CD4-positive, CD25-positive, alpha-beta regulatory T cell (primary cell): ENCODE measurements at places on chromosomes 16 and 17. TPM values are rescaled to one million over a fixed set of nuclear protein-coding genes. Genes with fewer than 3 reads are reported as not detected.

DNA sequence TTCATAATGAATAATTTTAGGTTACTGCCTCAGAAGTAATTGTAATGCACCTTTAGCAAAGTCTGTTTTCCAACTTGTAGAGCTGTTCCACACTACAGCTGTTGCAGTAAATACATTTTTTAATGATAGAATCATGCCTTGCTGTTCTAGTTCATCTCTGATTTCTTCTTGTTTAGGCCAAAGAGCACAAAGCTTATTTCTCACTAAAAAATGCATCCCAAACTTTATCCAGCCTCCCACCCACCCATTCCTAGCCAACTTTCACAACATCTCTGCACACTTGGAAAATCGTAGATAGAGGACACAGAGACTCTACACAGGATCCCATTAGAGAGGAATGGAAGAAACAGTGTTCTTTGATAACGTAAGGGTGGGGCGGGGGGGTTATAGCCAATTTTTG is 252.2 kb upstream of the DYNLRB2 start:
- H3K27ac ChIP-seq, result no peak overlapping the region
- no peaks in the 10 kb centered on the region for H3K36me3 ChIP-seq

- no peaks in the 10 kb centered on the region for H3K4me1 ChIP-seq
- DNase-seq, result no peak
- H3K36me3 ChIP-seq, result no peaks in the 10 kb centered on the region
- no peaks in the 10 kb centered on the region for H3K27me3 ChIP-seq
- no peak overlapping the region for H3K4me3 ChIP-seq
Observed at GRCh38 chr16:51056331-51056730, 94.7 kb downstream of the SALL1 start.

DNA sequence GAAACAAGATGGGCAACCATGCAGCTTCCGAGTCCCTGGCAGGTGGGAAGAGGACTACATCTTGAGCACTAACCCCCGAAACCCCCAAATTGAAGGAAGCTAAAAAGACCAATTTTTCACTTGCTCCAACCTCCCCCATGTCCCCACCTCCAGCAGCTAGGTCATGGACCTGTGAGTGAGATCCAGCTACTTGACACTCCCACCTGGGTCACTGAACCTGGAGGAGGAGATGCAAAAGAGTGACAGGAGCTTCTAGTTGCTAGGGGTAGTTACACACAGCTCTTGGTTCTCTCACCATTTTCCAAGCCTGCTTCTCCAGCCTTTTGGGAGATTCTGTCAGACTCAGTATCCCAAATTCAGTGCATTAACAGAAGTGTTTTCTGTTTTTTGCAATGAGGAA is 11.2 kb downstream of the PDZD9 start:
- no peak overlapping the region for H3K27ac ChIP-seq
- H3K27me3 ChIP-seq, result no peaks in the 10 kb centered on the region
- H3K4me1 ChIP-seq, result peaks cover 29% of the 10 kb centered on the region
- no peak for DNase-seq
- peaks cover 3% of the 10 kb centered on the region for H3K36me3 ChIP-seq
- no peak overlapping the region for H3K4me3 ChIP-seq

DNA sequence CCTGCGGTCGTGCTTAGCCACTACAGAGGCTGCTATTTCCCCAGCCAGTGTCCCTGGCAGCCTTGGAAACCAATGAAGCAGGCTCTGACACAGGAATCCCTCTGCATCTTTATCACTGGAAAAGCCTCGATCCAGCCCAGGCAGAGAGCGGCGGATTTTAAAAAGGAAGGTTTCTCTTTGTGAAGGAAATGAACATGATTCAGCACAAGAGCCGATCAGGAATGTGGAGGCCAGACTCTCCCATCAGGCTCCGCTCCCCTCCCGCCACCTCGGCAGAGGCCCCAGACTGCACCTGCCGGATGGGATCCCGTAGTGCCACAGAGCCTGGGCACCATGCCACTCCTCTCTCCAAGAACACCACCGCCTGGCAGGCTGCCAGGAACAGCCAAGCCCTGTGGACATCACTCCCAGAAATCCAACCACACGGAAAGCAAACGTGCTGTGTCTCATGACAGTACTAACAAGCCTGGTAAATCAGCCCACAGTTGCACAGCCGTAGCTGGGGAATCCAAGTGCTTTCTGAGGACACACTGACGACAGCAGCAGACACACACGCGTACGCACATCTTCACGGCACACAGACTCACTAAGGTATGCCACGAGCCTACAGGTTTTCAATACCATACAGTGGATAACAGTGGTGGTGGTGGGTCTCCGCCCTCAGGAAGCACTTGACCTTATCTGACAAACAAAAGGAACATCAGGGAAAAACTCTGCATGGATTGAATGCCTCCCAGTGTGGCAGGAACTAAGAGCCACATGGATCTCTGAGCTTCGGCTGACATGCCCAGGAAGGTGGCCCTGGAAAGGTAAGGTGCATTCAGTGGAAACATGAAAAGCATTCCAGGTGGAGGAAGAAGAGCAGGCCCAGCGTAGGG is 5.4 kb downstream of the LRRC75A start:
- H3K4me1 ChIP-seq, result peaks cover 13% of the 10 kb centered on the region
- no peak overlapping the region for H3K4me3 ChIP-seq
- no peak overlapping the region for H3K27ac ChIP-seq
- H3K36me3 ChIP-seq, result no peaks in the 10 kb centered on the region

Gene GSG1L
- not detected for total RNA-seq

Gene KRT12
- not detected for total RNA-seq

- peaks cover 23% of the 10 kb centered on the region for H3K27me3 ChIP-seq
- no peaks in the 10 kb centered on the region for H3K4me1 ChIP-seq
- H3K36me3 ChIP-seq, result no peaks in the 10 kb centered on the region
- no peak for DNase-seq
Observed at GRCh38 chr17:55727920-55728319, 5.3 kb upstream of the TMEM100 start.

Gene ACSM2A
- not detected for total RNA-seq

Gene CDRT15
- total RNA-seq, result not detected

DNA sequence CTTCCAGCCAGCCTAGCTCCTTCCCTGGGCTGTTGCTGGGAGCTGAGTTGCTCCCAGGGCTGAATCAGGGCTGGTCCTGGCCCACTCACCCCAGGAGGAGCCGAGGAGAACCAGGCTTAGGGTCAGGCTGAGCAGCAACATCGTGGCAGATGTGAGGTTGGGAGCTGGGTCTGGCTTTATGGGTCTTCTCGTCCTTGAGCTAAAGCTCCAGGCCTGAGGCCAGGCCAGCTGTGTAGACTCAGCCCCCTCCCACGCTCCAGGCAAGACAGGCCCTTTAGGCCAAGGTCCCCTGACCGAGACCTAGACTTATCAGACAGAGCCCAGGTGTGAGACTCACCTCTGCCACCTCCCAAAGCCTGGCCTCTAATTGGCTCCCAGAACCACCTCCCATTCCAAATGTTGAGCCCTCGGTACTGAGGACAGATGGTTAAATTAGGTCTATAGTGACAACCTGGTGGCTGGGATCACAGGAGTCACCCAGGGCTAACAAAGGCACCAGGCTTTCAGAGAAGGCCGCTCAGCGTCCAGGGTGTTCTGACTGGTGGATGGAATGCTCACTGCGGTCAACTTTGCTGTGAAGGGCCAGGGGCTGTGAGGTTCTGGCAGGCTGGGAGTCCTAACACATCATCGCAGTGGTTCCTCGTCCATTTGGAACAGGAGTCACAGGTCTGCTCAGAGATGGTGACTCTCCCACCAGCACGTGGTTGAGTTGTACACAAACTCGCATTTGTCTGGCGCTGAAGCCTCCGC is at the start of gene CTRL:
TSS of gene CTRL (minus strand) at position 151 of the 750 bp plus-strand sequence. CDS start at position 141, 10 bp downstream.
- peaks cover 18% of the 10 kb centered on the region for H3K4me1 ChIP-seq
- no peak within 1 kb of the TSS for H3K27ac ChIP-seq
- H3K4me3 ChIP-seq, result no peak within 1 kb of the TSS
- H3K27me3 ChIP-seq, result no peaks in the 10 kb centered on the region
- H3K36me3 ChIP-seq, result peaks cover 43% of the 10 kb centered on the region
- no peak for DNase-seq
